Breast epithelium (tissue), 4 donors: ENCODE measurements at places on chromosomes 11 and 22.

DNA sequence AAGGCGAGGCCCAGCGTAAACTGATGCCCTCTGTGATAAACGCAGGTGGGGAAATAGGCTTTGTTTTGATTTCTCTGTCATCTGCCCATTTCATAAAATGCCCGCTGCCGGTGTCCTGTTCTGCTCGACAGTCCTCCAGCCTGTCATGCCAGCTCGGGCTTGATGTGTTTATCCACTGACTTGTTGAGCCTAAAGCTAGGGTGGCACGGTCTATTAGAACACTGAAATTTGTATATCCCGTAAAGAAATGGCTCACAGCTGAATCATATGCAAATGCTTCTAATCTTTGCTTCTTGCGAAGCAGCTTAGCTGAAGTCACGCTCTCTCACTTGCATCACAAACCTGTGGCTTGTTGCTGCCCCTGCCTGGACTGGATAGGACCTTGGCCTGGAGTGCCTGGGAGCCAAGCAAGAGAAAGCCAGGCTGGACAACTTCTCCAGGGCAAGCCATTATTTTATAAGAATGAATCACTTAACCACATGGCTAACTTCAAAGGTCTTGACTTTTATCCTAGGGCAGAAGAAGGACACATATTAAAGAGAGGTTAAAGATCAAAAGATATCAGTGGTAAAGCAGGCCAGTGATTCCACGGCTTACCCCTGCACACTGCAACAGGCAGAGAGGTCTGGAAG is 33.1 kb downstream of the EHF start:
- no peaks in the 10 kb centered on the region for H3K27me3 ChIP-seq
- DNase-seq = no peak
- H3K36me3 ChIP-seq = no peaks in the 10 kb centered on the region
- no peaks in the 10 kb centered on the region for H3K4me1 ChIP-seq

- no peak overlapping the region for H3K4me3 ChIP-seq
- no peaks in the 10 kb centered on the region for H3K36me3 ChIP-seq
- DNase-seq = no peak
- H3K27ac ChIP-seq = no peak overlapping the region
- no peaks in the 10 kb centered on the region for H3K4me1 ChIP-seq
- H3K27me3 ChIP-seq = no peaks in the 10 kb centered on the region
Measured at GRCh38 chr11:79139900-79140299, 300.9 kb downstream of the TENM4 start.

DNA sequence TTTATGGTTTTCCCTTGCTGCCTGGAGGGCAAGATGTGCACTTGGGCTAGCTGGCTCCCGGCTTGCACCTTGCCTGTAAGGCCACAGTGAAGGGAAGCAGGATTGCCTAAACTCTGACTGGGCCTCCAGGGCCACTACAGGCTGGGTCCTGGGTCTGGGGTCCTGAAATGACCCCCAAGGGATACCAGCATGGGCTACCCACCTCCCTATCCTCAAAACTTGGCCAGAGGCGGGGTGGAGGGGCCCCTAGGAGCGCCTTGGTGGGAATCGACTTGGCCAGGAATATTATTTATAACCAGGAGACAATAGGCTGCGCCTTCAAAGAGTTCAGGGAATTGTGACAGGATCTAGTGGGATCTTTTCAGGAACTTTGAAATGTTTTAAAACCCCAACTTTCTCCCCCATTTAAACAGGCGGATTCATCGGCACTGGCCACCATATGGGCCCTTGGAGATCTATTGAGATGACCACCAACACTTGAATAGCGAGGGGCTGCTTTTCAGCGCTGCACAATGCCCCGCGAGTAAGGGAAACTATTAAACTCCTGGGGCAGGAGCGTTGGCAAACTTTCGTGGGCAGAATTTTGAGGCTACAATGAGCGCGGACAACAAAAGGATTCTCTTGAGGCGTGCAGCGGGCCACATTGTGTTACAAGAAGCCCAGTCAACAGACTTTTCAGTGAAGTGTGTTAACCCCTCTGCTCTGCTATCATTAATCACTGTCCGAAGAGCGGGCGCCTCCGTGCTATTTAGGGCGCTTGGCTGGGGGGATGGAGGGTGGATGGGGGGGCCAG is 15.2 kb downstream of the PAX6 start:
- no peak for DNase-seq
- H3K4me3 ChIP-seq = no peak overlapping the region
- no peaks in the 10 kb centered on the region for H3K36me3 ChIP-seq
- no peaks in the 10 kb centered on the region for H3K27me3 ChIP-seq
- H3K27ac ChIP-seq = no peak overlapping the region

GRCh38 chr11:19506816-19507486 is 205.7 kb upstream of the NAV2 start:
- no peak for DNase-seq
- no peaks in the 10 kb centered on the region for H3K36me3 ChIP-seq
- H3K4me3 ChIP-seq = no peak overlapping the region
- H3K27ac ChIP-seq = no peak overlapping the region
- no peaks in the 10 kb centered on the region for H3K27me3 ChIP-seq
- H3K4me1 ChIP-seq = no peaks in the 10 kb centered on the region
